Right atrium auricular region (tissue), 2 donors: ENCODE measurements at places on chromosomes 6 and 20. TPM values are rescaled to one million over a fixed set of nuclear protein-coding genes. Genes with fewer than 3 reads are reported as not detected.

Gene ULBP3
- total RNA-seq: 1.4 TPM

Gene HLA-DRB1
- total RNA-seq: 37.6 TPM

Gene DOK5
- total RNA-seq: 16.9 TPM

GRCh38 chr6:138988469-138988834, 399 bp upstream of the REPS1 start:
- no peak for DNase-seq

DNA sequence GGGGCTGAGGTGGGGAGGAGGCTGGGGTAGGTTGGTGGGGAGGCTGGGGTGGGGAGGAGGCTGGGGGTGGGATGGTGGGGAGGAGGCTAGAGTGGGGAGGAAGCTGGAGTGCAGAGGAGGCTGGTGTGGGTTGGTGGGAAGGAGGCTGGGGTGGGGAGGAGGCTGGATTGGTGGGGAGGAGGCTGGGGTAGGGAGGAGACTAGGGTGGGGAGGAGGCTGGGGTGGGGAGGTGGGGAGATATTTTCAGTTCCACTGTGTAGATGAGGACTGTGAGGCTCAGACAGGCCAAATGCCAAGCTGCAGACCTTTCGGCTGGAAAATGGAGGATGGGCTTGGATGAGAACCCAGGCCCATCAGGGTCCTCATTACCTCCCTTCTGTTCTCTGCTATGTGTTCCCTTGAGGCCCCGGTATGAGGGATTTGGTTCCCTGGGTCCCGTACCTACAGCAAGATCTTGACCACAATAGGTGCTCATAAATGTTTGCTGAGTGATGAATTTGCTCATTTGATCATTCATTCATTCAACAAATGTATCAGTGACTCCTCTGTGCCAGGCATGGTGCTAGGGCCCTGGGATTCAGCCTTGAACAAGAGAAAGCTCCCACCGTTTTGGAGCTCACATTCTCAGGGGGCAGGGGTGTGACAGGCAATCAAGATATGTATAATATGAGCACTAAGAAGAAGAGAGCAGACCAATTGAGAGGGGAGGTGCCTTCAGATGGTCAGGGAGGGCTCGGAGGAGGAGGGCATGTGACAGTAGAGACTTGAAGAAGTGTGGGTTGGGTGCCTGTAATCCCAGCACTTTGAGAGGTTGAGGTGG, 36.1 kb upstream of the NOL4L start:
- DNase-seq: no peak

DNA sequence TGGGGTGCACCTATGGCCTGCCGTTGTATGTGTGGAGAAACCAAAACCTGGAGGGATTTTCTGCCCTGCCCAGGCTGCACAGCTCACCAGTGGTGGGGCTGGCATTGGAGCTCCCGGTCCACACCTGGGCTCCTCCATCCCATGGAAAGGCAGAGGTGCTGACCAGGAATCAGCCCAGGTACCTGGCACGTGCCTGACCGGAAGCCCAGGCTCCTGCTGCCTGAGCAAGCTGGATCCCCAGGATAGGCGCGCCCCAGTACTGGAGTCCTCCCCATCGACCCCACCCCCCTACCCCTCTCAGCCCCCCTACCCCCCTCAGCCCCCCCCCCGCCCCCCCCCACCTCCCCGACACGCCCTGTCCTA, 39.9 kb upstream of the HMGA1 start:
- no peak for DNase-seq

DNA sequence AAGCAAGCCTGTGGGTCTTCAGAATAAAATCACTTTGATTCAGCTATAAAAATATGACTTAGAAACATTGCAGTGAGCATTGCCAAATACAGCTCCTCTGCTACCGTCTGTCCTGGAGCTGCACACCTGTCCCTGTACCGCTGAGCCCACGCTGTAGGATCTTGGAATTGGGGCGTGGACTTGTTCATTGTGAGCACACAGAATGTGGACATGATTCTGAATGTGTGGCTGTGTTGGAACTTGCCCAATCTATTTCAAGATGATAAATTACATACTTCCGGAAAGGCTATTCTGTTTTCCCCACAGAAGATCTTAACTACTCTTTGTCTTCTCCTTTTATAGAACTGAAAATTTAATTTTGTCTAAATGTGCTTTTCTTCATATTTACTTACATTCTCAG, 107.3 kb downstream of the UST start:
- DNase-seq: no peak
